Spleen (tissue), 13 donors: ENCODE measurements at places on chromosomes 2 and 18. TPM values are rescaled to one million over a fixed set of nuclear protein-coding genes. Genes with fewer than 3 reads are reported as not detected.

TLX2 gene
- total RNA-seq, result not detected

UCN gene
- 2.4 TPM for total RNA-seq

EVX2 gene
- total RNA-seq, result not detected

SCG2 gene
- total RNA-seq, result not detected

COL4A3 gene
- total RNA-seq, result 15.1 TPM

EPHA4 gene
- total RNA-seq, result 13.7 TPM

NT5C1B gene
- not detected for total RNA-seq

DNA sequence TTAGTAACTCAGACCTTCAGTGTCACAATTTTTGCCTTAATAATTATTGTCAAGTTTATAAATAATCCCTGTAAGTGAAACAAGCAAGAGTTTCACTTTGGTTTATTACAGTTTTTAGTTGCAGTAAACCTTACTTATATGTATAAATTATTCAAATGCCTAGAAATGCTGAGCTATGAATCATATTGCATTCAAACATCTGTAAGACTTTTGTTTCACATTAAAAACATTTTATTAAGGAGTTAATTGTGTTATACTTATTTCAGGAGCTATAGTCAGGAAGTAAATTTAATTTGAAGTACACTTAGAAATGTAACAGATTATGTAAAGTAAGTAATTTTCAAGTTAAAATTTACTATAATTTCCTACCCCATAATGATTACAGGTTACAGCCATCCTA, 3.9 kb upstream of the ETAA1 start:
- peaks cover 7% of the 10 kb centered on the region for H3K4me1 ChIP-seq
- no peaks in the 10 kb centered on the region for H3K27me3 ChIP-seq
- H3K4me3 ChIP-seq, result no peak overlapping the region
- no peak overlapping the region for H3K27ac ChIP-seq
- DNase-seq, result no peak
- no peaks in the 10 kb centered on the region for H3K36me3 ChIP-seq

DNA sequence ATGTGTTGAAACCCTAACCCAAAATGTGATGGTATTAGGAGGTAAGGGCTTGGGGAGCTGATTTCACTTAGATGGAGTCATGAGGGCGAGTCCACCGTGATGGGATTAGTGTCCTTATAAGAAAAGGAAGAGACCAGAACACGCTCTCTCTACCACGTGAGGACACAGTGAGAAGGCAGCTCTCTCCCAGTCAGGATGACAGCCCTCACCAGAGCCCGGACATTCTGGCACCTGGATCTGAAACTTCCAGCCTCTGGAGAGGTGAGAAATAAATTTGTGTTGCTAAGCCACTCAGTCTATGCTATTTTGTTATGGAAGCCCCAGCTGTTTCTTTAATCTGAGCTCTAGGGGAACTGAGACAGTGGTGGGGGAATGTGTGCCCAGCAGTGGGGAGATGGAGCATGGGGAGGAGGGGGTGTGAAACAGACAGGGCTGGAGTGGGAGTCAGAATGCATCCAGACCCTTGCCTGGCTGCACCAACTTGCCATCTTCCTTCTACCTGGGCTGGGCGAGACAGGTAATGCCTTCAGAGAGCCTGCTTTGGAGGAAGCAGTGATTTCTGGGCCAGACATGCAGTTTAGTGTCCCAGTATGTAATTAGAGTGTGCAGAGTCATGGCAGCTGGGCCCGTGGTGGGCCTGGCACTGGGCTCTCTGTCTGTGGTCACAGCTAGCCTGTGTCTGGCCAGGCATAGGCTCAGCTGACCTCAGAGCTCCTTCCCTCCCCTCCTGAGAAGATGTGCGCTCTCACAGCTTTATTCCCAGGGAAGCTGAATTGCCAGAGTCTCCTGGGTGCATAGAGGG, 38.1 kb downstream of the RHOB start:
- H3K27ac ChIP-seq, result no peak overlapping the region
- no peaks in the 10 kb centered on the region for H3K36me3 ChIP-seq
- no peak for DNase-seq
- no peak overlapping the region for H3K4me3 ChIP-seq
- no peaks in the 10 kb centered on the region for H3K4me1 ChIP-seq

- no peak for DNase-seq
- no peak overlapping the region for H3K27ac ChIP-seq
- no peaks in the 10 kb centered on the region for H3K4me1 ChIP-seq
- H3K27me3 ChIP-seq, result no peaks in the 10 kb centered on the region
- H3K36me3 ChIP-seq, result no peaks in the 10 kb centered on the region
These were observed 42.6 kb upstream of the MAP3K20 start for GRCh38 chr2:173033084-173033483.

DNA sequence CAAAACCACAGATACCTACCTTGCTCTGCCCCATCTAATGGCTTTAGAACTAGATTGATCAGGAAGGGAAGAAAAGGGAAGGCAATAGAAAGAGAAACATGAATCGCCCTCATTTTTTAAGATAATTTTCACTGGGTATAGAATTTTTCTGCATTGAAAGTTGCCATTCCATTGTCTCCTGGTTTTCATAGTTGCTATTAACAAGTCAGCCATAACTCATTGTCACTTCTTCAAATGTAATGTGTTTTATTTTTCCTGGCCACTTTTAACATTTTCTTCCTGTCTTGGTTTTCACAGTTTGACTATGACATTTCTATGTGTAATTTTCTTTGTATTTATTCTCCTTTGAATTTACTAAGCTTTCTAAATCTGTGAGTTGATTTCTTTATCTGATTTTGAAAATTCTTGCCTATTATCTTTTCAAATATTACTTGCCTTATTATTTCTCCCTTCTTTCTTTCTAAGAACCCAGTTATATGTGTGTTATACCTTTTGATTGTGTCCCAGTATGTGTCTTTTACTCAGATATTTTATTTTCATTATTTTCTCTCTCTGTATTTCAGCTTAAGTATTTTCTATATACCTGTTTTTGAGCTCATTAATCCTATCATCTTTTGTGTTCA, 85.5 kb upstream of the GLI2 start:
- no peaks in the 10 kb centered on the region for H3K4me1 ChIP-seq
- no peak overlapping the region for H3K4me3 ChIP-seq
- no peaks in the 10 kb centered on the region for H3K36me3 ChIP-seq
- no peak for DNase-seq
- H3K27ac ChIP-seq, result no peak overlapping the region

DNA sequence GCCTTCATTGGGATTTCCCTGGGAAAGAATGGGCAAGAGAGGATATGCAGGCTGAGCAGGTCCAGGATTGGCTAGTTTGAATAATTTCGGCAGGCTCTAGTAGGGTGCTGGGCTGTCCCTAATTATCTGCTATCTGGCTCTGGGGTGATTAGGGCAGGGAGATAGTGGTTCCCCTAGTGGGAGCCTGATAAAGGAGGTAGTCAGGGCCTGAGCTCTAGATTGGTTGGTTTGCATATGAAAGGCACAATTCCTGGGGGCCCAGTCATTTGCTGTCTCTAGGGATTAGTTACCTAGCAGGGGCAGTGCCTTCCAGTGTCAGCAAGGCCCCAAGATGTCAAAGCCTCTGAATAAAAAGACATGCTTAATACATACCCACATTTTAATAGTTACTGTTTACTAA, 690.1 kb upstream of the KLHL29 start:
- no peaks in the 10 kb centered on the region for H3K36me3 ChIP-seq
- no peak overlapping the region for H3K4me3 ChIP-seq
- no peak overlapping the region for H3K27ac ChIP-seq
- no peak for DNase-seq

- peak overlapping the region; percentile 82 for H3K27ac ChIP-seq
- H3K36me3 ChIP-seq, result no peaks in the 10 kb centered on the region
- H3K27me3 ChIP-seq, result no peaks in the 10 kb centered on the region
- no peak for DNase-seq
These were observed 32.8 kb downstream of the FOSL2 start for GRCh38 chr2:28425464-28425835.

GRCh38 chr2:33518200-33518599, 41.8 kb downstream of the RASGRP3 start:
- H3K4me1 ChIP-seq, result no peaks in the 10 kb centered on the region
- H3K4me3 ChIP-seq, result no peak overlapping the region
- H3K36me3 ChIP-seq, result peaks cover 5% of the 10 kb centered on the region
- H3K27ac ChIP-seq, result no peak overlapping the region

- no peaks in the 10 kb centered on the region for H3K4me1 ChIP-seq
- peaks cover 13% of the 10 kb centered on the region for H3K36me3 ChIP-seq
- no peak overlapping the region for H3K4me3 ChIP-seq
- no peaks in the 10 kb centered on the region for H3K27me3 ChIP-seq
- DNase-seq, result no peak
These were observed 19.3 kb downstream of the PTMA start for GRCh38 chr2:231727621-231728020.

DNA sequence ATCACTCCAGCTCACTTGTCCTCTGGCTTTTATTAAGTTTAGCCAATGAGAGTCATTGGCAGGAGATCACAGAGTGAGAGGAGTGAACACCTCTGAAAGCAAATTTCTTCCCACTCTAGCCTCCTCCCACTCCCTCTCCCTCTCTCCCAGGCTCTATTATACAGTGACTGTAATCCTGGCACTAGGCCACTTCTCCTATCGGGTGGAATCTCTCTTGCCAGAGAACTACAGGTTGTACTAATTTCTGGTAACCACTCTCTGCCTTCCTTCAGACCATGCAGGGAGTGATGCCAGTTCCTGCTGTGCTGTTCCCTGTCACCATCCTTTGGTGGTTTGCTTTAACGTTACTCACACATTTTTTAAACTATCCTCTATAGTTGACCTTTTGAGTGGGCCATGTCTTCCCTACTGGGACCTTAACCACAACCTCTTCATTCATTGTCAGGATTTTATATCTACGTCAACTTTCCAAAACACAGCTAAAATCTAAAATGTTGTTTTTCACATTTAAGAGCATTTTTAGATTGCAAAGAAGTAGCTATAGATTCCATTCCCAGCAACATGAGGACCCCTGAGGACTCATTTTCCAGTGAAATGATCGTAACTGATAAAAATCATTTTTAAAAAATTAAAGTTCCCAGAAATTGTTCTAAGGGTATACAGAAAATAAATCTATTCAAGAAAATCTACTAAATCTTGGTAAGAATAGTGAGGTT, 217.1 kb downstream of the MREG start:
- H3K4me1 ChIP-seq, result peaks cover 25% of the 10 kb centered on the region
- DNase-seq, result no peak
- no peak overlapping the region for H3K27ac ChIP-seq
- no peaks in the 10 kb centered on the region for H3K27me3 ChIP-seq
- no peaks in the 10 kb centered on the region for H3K36me3 ChIP-seq
- no peak overlapping the region for H3K4me3 ChIP-seq

- H3K4me3 ChIP-seq, result no peak overlapping the region
- H3K27me3 ChIP-seq, result no peaks in the 10 kb centered on the region
- no peak for DNase-seq
- no peaks in the 10 kb centered on the region for H3K4me1 ChIP-seq
- H3K27ac ChIP-seq, result no peak overlapping the region
These were observed 450.9 kb downstream of the FBXO15 start for GRCh38 chr18:73696698-73697097.

GRCh38 chr18:45175511-45175910, 439.8 kb upstream of the SLC14A2 start:
- H3K4me3 ChIP-seq, result no peak overlapping the region
- no peaks in the 10 kb centered on the region for H3K4me1 ChIP-seq
- H3K36me3 ChIP-seq, result no peaks in the 10 kb centered on the region
- H3K27me3 ChIP-seq, result no peaks in the 10 kb centered on the region

DNA sequence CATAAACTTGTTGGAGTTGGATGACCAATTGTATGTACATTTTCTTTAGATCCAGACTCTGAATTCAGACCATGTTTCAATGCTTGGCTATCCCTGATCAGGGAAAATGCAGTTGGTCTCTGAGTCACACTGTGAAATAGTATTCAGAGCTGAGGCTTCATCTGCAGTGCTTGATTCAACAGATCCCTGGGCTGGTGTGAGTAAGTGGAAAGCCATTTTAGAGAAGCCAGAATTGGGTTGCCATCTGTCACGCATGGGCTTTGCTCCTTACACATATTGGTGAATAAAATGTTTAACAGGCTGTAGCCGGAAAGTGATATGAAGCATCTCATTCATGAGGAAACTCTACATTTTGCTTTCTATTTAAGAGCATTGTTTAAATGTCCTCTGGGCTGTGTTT, 50.0 kb upstream of the ACYP2 start:
- H3K4me1 ChIP-seq, result no peaks in the 10 kb centered on the region
- no peaks in the 10 kb centered on the region for H3K36me3 ChIP-seq
- H3K27me3 ChIP-seq, result no peaks in the 10 kb centered on the region
- H3K4me3 ChIP-seq, result no peak overlapping the region
- no peak overlapping the region for H3K27ac ChIP-seq
- no peak for DNase-seq

DNA sequence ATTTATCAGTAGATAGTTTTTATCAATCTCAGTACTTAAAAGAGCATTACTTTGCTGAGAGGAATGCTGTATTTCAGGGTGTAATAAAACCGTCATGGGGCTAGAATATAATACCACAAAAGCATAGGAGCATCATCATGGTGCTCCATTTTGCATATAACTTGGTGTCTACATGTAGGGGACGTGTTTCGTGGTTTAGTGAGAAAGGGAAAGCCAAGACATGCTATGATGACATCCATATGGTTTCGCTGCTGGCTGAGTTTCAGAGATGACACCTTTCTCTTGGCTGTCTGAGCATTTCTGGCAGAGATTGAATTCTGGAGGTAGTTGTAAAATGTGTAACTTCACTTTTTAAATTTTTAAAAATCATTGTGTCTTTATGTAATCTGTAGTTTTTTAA, 32.4 kb downstream of the WDR43 start:
- H3K4me1 ChIP-seq, result no peaks in the 10 kb centered on the region
- H3K36me3 ChIP-seq, result peaks cover 4% of the 10 kb centered on the region
- no peak overlapping the region for H3K27ac ChIP-seq
- H3K4me3 ChIP-seq, result no peak overlapping the region
- no peak for DNase-seq

GRCh38 chr18:26719896-26720295, 145.6 kb downstream of the AQP4 start:
- no peak overlapping the region for H3K4me3 ChIP-seq
- no peaks in the 10 kb centered on the region for H3K4me1 ChIP-seq
- no peak overlapping the region for H3K27ac ChIP-seq
- no peaks in the 10 kb centered on the region for H3K27me3 ChIP-seq
- H3K36me3 ChIP-seq, result no peaks in the 10 kb centered on the region
- no peak for DNase-seq

DNA sequence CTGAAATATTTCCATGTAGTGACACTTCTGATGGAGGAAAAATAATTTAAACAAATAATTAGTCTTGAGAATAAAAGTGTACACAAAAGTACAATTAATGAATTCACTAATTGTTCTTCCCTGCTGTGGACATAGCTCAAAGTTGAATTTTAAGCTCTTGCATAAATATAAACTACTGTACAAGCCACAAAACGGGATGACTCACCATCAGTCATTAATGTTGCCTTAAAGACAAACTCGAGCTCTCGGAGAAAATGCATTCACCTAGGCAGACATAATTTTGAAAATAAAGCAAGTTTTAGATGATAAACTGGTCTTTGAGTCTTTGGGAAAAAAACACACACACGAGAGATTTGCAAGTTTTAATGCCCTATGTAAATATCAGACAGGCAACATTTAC, 436.4 kb downstream of the ZNF521 start:
- peak overlapping the region; percentile 74 for H3K27ac ChIP-seq
- H3K27me3 ChIP-seq, result no peaks in the 10 kb centered on the region
- no peak for DNase-seq
- no peaks in the 10 kb centered on the region for H3K36me3 ChIP-seq
- H3K4me3 ChIP-seq, result no peak overlapping the region

- no peaks in the 10 kb centered on the region for H3K27me3 ChIP-seq
- H3K36me3 ChIP-seq, result no peaks in the 10 kb centered on the region
- no peak for DNase-seq
- H3K4me3 ChIP-seq, result no peak overlapping the region
- H3K4me1 ChIP-seq, result no peaks in the 10 kb centered on the region
These were observed 319.9 kb downstream of the NBAS start for GRCh38 chr2:15241201-15241600.

- no peak for DNase-seq
- no peak overlapping the region for H3K27ac ChIP-seq
- no peaks in the 10 kb centered on the region for H3K36me3 ChIP-seq
- H3K4me3 ChIP-seq, result peak overlapping the region; percentile 8
- H3K4me1 ChIP-seq, result peaks cover 13% of the 10 kb centered on the region
These were observed 879 bp upstream of the ADAM23 start for GRCh38 chr2:206442474-206442832.
